ENCODE measurements at places on chromosomes 7 and 10.

DNA sequence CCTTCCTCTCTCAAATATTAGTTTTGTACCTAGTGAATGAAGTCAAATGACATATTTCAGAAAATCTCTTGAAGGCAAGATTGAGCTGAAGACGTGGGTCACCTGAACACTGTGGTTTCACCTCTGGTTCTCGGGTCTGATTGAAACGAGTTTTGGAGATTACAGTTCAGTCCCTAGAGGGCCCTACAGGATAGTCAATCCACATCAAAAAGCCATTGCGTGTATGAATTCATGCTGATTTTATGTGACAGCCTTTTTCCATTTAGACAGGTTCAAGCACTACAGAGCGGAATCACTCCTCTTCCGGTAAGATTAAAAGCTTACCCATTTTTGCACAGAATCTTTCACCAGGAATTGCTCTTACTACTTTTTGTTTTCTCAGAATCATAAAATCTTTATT lies 62.2 kb downstream of the VIM start:
- no peak for DNase-seq

DNA sequence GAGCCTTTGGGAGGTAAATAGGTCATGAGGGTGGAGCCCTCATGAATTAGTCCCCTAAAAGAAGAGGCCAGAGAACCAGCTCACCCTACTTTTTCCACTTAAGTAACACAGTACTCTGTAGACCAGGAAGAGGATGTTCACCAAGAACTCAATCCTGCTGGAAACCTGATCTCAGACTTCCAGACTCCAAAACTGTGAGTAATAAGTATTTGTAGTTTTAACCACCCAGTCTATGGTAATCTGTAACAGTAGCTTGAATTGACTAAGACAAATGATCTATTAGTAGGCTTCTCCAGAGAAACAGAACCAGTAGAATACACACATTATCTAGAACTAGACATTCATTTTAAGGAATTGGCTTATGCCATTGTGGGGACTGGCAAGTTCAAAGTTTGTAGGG lies 51.5 kb downstream of the ANKMY2 start:
- DNase-seq: no peak

DNA sequence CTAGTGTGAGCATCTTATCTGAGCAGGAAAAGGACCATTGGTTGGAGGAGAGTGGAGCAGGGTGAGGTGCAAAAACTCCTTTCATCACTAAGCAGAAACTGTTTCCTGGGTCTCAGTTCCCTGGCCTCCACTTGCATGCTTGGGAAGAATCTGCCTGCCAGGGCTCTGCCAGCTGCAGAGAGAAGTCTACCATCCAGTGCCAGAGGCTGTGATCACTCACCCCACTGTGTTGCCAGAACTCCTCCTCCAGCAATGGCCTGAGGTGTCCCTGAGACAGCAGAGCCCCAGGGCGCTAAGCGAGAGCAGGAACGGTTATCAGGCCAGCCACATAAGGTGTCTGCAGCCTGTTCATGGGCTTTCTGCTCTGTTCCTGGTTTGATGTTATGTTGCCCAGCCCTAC lies 991.4 kb downstream of the CCSER2 start:
- no peak for DNase-seq

DNA sequence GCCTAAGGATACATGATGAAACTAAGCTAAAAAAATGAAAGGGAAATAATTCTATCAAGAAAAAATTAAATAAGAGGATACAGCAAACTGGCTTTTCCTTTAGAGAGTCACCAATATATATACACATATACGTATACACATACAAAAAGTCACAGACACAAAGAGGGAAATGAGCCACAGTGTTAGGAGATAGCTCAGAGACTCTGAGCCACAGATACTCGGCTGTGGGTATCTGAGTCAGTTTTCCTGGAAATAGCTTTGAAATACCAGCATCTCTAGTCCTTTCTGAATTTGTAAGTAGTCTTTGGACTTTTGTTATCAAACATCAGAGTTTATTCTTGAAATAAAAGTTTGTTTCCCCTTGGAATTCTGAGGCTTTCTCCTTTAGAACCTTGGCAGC lies 111.8 kb downstream of the TBXAS1 start:
- DNase-seq: no peak

- DNase-seq: no peak
Measured at GRCh38 chr10:11810973-11811372, 12.2 kb upstream of the PROSER2 start.

DNA sequence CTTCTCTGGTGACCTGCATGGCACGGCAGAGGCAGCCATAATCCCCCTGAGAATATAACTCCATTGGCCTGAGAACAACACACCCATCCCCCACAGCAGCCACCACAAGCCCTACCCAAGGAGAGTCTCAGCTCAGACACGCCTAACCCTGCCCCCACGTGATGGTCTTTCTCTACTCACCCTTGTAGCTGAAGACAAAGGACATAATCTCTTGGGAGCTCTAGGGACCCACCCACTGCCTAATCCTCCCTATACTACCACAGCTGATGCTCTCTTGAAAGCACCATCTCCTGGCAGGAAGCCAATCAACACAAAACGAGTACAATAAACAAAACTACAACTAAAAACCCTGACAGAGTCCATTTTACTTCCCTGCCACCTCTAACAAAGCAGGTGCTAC lies 30.7 kb upstream of the HPSE2 start:
- DNase-seq: no peak

- DNase-seq: no peak
Measured at GRCh38 chr7:151255390-151255789, 6.9 kb upstream of the SMARCD3 start.

- DNase-seq: no peak
Measured at GRCh38 chr7:68041554-68041953, 1044.9 kb downstream of the TYW1 start.
